ENCODE measurements at places on chromosomes 16 and 17.

- DNase-seq = no peak
Measured at GRCh38 chr17:76027159-76027839, at the start of gene EVPL. Gene EVPL, minus strand, starts transcription at chr17:76027306. Its CDS starts 108 bp downstream, at chr17:76027198.

- DNase-seq = no peak
Measured at GRCh38 chr16:55651841-55652824, 3.7 kb upstream of the SLC6A2 start.

DNA sequence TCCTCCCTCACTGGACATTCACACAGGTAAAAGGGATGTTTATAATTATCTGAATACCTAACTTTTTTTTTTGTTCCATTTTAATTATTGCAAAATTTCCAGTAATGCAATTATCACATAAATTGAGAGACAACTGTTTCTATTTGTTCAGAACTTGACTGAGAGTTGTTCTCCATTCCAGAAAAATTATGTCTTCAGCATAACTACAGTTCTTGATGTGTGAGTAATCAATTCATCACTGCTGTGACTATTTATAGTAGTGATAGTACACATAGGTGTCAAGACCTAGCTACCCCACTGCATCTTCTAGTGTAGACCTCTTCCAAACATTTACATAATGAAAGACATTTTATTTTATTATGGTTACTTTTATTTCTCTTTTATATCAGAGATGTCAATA is 5.8 kb upstream of the TNRC6A start:
- no peak for DNase-seq

- no peak for DNase-seq
Measured at GRCh38 chr16:5895976-5896375, 798.4 kb upstream of the EEF2KMT start.

DNA sequence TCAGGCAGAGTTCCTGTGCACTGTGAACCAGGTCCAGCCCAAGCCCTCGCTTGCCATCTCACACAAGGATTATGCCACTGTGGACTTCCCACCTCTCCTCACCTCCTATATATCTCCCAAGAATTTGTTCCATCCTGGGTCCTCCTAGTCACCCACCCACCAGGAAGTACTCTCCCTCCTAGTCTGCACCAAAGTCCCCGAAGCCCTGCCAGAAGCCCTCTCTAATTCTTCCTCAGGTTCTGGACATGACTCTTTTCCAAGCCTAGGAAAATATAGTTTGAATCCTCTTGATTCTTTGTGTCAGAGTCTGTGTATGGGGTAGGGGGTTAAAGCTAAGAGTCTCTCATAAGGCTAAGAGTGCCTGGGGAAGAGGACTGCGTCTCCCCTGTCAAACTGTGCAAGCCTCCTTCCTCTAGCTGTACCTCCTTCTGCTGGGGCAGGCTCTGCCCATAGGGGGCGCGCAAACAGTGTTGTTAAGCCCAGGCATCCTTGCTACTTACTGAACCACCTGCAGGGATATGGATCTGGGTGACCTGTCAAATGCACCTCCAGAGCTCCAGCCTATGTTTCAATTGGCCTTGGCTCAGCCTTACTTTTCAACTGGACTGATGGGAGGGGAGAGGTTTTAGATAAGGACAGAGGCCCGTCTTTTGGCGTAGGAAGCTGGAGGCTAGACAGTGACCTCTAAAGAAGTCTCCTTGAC is 16.6 kb upstream of the DLX4 start:
- DNase-seq = peak; percentile 34

GRCh38 chr16:21937336-21937829 is 15.8 kb upstream of the UQCRC2 start:
- no peak for DNase-seq

DNA sequence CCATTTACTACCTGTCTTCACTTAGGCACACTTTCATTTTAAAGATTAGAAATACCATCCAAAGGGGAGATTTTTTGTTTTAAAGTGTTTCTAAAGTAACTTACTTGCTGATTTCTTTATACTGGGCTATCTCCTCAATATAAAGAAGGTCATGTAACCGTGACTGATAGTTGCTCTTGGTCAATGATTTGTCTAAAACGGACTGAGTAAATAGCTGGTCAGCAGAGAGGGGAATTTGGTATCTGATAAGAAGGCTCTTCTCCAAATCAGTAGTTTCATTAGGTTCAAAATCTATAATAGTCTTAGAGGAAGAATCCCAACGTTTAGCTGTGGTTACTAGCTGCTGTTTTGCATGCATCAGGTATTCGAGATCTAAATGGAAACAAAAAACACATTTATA is 66.4 kb downstream of the HELZ start:
- no peak for DNase-seq

DNA sequence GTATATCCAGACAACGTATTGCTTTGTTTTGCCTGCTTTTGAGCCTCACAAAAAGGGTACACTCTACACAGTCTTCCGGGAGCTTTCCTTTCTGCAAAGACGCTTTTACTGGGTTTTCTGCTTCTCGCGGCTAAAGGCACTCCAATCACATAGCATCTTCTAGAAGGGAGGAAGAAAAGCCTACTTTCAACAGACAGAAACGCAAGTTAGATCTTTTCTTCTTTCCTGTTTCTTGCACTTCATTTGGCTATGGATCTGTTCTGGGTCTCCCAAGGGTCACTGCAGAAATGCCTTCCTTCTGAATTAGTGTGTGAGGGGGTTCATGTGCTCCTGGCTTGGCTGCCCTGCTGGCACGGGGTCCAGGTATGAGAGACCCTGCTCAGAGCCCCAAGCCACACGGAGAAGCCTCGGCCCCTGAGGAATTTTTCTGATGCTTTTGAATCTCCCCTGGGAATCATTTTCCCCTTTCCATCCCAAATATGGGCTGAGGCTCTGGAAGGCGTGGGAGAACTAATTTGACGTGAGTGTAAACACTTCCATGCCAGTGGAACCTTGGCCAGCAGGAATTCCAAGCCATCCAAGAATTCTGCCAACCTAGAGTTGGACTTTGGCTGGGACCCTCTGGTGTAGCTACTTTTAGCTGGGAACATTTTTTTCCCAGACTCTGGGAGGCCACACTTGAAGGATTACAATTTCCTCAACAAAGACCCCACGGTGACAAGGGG is 49.6 kb upstream of the NKD1 start:
- no peak for DNase-seq

DNA sequence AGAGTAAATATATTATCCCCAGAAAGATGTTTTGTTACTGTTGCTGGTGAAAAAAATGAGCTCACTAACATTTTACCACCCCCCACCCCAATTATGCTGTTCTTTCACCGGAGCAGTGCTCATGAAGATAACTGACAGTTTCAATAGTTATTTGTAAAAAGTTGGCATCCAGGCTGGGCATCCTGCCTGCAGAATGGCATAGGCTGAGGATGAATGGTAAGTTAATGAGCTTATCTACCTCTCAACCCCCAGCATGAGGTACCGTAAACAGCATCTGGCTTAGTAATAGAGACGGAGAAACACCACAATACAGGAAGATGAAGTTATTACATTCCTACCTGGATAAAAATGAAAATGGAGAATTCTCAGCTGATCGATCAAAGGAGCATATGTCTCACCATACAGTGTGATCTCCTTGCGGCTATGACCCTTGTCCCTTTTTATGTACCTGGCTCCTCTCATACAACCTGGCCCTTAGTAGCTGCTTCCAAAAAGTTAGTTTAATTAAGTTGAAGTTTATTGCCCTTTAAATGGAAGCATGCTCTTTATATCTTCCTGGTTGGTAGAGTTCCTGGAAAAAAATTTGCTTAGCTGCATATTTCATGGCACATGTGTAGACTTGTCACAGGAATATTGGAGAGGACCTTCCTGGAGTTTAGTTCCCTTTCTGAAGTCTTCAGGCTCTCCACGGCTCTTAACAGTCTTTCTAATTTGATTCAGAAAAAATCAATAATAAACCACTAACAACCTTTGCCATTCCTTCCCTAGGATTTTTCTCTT is 61.2 kb upstream of the MPHOSPH6 start:
- no peak for DNase-seq

- peak; percentile 19 for DNase-seq
Measured at GRCh38 chr16:85245307-85246172, 133.3 kb upstream of the CIBAR2 start.

GRCh38 chr16:84504420-84505248 is at the start of gene MEAK7:
Gene MEAK7, minus strand, starts transcription at chr16:84504659. Its CDS starts 6,573 bp downstream, at chr16:84498086.
- DNase-seq = peak; percentile 87

DNA sequence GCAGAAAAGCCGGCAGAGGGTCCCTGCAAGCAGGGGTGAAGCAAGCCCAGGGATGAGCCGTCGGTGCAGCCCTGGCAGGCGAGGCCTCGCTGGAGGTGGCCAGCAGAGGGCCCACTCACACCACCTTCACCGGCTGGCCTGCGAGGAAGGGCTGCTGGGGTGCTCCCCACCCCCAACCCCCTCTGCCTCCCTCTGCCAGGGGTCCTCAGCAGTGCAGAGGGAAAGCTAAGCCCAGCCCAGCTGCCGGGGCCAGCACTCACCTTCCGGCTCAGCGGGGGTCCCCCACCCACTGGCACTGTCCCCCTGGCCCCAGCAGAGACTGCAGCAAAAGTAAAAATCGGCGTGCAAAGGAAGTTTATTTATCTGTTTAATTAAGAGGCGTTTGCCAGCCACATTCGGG is 113.4 kb downstream of the ENGASE start:
- DNase-seq = no peak

DNA sequence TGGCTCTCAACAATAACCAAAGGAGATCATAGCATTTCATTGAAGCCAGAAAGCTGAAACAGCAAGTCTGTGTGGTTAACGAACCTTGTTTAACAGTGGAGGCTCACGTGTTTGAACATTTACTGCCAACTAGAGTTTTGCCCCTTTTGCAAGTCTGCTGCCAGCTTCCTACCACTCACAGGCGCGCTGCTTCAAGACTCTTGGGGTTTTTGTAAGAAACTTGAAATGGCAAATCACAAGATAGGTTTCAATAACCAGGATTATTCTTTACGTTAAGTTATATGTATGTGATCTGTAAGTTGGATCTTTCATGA is 1.2 kb downstream of the SNTB2 start:
- DNase-seq = no peak

- no peak for DNase-seq
Measured at GRCh38 chr17:56448371-56448770, 145.1 kb upstream of the NOG start.

DNA sequence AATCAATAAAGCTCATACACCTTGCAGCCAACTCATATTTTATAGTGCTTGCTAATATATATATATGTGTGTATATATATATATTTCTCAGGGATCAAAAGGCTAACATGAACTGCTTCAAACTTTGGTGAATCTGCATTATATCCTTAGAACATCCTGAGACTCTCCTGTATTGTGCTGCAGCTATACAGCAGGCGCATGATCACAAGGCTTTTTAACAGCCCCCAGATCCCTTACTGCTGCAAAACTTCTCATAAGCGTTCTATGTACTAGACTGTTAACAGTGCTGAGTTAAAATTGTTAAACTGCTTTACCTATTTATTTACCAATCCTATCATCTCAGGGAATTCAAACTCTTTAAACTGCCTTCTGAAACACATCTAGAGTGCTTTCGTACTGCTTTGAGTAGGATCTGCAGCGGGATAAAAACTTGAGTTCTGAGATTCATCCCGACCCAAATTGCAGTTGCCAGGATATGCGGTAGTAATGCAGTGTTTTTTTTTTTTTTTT is 1.3 kb downstream of the GPATCH8 start:
- no peak for DNase-seq

DNA sequence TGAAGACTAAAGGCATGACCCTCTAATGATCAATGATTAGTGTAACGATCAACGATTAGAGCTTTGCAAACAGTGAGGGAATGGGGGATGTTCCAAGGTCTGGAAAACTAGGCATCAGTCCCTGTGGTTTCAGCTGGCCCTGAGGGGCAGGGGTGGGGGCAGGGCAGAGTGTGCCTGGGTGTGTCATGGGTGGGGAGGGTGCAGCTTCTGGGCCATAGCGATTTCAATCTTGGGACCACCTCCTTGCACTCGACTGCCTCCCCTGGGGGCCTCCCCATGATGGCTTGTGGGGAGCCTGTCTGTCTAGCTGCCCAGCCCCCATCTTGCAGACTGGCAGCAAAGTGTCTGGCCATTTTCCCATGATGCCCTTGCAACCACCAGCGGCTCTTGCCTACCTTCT is 8.4 kb downstream of the TAC4 start:
- DNase-seq = no peak

DNA sequence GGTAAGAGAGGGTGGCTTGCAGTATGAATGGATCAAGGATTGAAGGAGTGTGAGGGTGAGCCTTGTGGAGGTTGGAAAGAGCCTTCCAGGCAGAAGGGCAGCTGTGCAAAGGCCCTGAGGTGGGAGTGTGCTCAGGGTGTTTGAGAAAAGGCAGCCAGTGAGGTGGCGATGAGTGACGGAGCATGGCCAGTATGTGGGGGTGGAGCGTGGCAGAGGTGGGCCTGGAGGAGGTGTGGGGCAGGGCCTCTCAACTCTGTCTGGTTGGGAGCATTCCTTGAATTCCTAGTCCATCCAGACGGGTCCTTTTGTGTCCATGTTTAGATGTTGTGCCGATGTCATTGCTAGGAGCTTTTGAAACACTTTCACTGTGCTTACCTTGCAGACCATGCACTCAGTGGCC is 51.3 kb downstream of the EPN2 start:
- no peak for DNase-seq

- DNase-seq = no peak
Measured at GRCh38 chr16:17437127-17437720, 33.5 kb downstream of the XYLT1 start.

- no peak for DNase-seq
Measured at GRCh38 chr16:4391631-4392381, 20.2 kb downstream of the VASN start.

DNA sequence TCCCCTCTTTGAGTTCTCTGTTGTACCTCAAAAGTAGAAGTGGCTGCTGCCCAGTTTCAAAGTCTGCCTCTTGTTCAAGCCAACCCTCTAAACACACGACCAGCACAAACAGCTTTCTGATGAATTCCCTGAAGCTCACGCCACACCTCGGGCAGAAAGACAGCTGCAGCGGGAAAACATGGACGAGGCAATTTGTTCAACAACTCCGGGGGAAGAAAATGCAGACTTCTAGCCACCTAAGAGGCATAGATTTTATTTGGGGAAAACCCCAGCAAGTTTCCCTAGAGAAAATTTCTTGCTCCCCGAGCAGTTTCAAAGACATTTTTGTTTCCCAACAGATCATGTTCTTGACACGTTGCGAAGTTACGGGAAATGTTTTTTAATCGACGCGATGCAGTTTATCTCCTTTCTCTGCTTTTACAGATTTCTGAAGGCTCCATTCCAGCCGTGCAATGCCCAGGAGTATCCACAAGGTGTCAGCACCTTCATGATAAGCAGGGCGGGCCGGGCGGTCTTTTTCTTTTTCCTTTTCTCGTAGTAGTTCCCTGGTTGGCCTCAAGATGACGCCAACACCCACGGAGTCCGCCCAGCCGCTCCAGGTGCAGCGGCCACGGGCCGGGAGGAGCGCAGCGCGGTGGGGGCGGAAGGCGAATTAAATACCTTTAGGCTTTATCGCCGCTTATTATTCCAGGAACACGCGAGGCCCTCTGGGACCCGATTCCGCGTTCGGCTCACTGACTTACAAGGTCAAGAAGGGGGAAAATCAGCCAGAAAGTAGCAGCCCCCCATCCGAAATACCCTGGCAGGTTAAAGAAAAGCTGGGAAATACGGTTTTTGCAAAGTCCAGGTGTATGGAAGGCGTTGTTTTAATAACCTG is 2.9 kb upstream of the FOXC2 start:
- DNase-seq = peak; percentile 72

- no peak for DNase-seq
Measured at GRCh38 chr17:21061971-21062526, 19.2 kb upstream of the USP22 start.

Data from activated CD8-positive, alpha-beta memory T cell treated with anti-CD3 and anti-CD28 coated beads for 1 hour (primary cell).